Cardiac muscle cell (in vitro differentiated cells and primary cell): ENCODE measurements at places on chromosomes 16 and 17.

DNA sequence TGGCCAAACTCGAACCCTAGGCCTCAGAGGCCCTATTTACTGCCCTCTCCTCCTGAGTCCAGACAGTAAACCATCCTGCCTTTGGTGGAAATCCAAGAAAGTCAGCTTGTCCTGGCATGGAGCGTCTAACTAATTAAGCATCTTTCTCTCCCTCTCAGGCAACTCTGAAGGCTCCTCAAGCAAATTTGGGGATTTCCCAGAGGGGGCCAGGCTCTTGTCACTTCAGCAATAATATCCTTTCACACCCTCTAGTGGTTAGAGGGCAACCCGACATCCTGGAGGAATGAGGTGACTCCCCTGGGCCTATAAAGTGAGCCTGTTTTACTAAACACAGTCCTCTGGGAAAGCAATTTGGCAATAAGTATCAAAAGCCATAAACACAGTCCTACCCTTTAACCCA, 60.4 kb downstream of the NOG start:
- peak; percentile 19 for DNase-seq

GRCh38 chr17:52524096-52524637, 365.7 kb upstream of the CA10 start:
- no peak for DNase-seq

DNA sequence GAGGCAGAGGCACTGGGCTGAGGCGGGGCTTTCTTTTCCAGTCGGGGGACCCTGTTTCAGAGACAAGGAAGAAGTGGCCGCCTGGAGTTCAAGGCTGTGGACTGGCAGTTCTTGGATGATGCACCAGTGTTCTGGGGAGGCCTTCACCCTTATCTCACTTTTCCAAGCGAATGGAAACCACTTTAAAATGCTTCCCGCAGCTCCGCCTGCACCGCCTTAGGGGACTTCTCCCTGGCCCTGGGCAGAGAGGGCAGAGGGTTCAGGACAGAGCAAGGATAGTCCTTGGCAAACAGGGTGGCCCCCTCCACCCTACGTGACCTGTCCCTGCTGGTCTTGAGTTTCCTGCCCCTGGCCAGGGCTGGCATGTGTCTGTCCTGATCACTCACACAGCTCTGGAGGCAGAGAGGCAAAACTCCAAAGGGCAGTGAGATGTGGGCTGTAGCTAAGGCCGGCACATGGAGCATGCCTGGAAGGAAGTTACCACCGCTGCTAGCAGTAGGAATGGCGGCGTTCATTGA, 20.6 kb downstream of the RTN4RL1 start:
- peak; percentile 53 for DNase-seq

DNA sequence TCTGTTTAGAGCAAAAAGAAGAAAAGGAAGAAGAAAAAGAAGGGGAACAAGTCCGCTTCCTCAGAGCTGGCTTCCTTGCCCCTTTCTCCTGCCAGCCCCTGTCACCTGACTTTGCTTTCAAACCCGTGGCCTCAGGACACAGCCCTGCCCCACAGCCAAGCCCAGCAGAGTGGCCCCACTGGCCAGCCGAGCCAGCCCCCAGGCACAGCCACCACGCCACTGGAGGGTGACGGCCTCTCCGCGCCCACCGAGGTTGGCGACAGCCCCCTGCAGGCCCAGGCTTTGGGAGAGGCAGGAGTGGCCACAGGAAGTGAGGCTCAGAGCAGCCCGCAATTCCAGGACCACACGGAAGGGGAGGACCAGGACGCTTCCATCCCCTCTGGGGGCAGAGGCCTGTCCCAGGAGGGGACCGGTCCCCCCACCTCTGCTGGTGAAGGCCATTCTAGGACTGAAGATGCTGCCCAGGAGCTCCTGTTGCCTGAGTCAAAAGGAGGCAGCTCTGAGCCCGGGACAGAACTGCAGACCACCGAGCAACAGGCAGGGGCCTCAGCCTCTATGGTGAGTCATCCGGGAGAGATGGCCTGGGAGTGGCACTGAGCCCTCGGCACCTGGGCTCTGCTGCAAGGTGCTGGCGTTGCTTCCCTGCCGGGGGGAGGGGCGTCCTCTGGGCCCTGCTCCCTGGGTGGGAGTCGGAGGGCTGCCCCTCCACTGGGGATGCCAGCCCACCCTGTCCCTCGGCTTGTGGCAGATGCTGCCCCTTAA, 27.3 kb downstream of the RNF213 start:
- DNase-seq: no peak

- DNase-seq: no peak
These were observed 15.5 kb downstream of the DNAH2 start for GRCh38 chr17:7732981-7733539.
